Neural progenitor cell (in vitro differentiated cells): ENCODE measurements at places on chromosomes 1 and 21. TPM values are rescaled to one million over a fixed set of nuclear protein-coding genes. Genes with fewer than 3 reads are reported as not detected.

- DNase-seq = no peak
Measured at GRCh38 chr1:31562707-31563360, 13.5 kb upstream of the TINAGL1 start.

Gene GJA8
- not detected in 2 replicates for total RNA-seq

DNA sequence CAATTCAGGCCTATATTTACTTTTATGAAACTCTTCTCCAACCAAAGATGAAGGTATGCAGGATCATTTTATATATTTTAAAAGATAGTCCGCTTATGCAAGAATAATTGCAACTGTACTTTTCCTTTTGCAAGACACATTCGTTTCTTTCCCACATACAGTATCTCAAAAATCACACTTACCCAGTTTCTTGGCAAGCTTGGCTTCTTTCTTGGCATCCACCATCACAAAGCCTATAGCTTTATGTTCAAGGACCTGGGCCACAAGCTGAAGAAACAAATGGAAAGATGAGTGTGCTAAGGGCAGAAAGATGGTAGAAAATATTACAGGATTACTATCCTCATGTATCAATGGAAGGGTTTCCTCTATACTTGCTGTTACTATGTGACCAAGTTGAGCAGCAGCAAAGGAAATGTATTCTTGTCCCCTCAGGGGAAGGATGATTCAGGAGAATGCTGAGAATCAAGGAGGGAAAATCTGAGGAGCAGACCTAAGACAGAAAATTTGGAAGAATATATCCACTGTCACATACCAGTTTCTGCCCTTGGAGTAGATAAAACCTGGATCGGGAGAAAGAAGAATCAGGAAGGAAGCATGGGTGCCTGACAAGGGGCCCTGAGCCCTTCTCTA, 23.8 kb downstream of the CASQ2 start:
- DNase-seq = no peak

DNA sequence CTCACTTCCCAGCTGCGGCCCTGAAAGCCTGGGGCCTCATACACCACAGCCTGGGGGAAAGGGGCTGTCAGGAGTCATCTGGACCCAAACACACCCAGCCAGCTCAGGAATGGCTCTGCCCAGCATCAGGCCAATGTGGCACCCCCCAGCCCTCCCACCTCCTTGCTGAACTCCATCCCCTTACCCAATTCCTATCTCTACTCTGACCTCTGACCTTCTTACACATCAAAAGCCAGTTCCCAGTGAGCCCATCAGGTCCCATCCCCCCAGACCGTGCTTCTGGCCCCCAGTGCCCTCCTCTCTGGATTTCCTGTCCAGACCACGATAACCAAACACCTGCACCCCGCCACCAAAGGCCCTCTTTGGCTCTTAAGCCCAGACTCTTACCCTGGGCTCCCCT, 16.3 kb downstream of the CRYBG2 start:
- no peak for DNase-seq

- DNase-seq = no peak
Measured at GRCh38 chr1:175572932-175573868, 170.2 kb downstream of the TNR start.

DNA sequence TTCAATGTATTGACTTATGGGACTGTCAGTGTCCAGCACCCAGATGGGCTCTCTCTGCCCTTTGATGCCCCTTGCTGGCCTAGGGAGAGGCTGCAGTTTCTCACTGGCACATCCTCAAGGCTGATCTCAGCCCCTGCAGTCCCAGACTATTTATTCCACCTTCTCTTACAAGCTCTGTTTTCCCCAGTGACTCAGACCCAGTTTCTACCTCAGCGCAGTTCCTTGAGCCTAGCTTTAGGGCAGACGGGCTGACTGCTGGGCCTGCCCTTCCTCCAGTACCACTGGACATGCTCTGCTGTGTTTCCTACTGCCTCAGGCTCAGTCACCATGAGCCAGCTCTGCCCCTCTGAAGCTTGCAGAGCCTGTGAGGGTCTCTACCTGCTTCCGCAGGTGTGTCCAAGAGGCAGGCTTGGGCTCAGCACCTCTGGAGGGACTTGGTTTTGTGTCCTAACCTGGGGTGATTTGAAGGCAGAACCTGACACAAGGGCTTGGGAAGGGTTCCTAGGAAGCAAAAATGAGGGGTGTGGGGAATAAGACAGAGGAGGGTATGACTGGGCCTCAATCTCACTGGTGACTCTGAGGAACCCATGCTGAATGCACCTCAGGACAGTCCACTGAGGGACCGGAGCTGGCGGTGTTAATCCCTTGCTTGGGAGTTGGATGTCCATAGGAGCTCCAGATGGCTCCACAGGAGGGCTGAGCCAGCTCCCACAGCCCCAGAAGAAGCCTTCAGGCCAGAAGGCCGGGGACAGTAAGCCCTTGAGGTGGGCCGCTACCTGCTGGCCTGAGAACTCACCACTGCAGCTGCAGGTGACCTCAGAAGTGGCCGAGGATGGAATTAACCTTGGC, 689.9 kb downstream of the MATN1 start:
- no peak for DNase-seq

GRCh38 chr1:89998306-89998705, 3.4 kb downstream of the ZNF326 start:
- no peak for DNase-seq
